ENCODE measurements at places on chromosomes 1 and 21.

DNA sequence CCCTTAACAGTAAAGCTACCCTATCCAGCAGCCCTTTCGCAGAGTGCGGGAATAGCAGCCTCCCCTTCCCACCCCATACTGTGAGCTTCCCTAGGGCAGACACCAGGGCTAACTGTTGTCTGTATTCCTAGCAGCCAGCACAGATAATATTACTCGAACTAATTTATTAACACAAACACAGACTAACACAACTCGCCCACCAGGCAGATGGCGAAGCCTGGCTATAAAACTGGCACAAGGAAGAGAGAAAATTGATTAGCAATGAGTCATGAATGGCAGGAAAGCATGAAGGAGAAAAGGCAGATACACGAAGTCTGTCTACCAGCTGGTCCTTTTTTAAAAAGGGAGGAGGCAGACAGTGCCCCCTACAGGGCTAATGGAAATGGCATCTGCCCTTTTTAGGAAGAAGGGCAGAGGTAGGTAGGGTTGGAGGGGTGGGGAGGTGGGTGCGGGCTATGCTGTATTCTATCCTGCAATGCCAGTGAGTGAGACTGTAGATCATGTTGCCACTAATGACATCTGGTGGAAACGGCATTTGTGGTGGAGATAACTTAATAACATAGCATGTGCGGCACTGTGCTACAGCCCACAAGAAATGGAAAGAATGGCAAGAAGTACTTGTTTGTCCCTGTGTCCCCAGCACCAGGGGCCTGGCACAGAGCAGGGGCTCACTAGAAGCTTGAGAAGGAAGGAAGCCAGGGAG is 30.6 kb upstream of the CTPS1 start:
- DNase-seq: no peak

- no peak for DNase-seq
Observed at GRCh38 chr1:227913764-227914721, 33.7 kb downstream of the WNT9A start.

GRCh38 chr1:68497358-68497698 is 446 bp upstream of the DEPDC1 start:
- DNase-seq: no peak

- DNase-seq: no peak
Observed at GRCh38 chr1:47849005-47849521, 148.1 kb downstream of the TRABD2B start.

DNA sequence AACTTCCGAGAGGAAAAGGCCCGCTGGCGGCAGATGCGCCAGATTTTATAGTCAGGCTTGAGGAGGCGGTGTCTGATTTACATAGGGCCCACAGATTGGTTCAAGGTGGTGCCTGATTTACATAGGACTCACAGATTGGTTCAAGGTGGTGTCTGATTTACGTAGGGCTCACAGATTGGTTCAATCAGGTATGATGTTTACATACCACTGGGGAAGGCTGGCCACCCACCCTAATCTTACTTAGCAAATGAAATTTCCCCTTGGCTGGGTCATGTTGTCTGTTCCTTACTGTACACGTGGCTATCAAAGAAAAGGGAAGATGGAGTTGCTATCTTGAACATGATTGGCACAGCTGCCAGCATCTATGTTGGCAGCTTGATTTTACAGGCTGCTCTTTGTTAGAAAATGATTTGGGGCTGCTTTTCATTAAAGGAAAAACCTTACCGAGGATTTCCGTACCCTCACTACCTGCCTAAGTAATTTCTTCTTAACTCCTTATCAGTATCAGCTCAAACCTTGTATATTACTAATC is 96.3 kb downstream of the SETD4 start:
- DNase-seq: no peak

- DNase-seq: no peak
Observed at GRCh38 chr1:228288536-228289238, 80.8 kb downstream of the OBSCN start.

DNA sequence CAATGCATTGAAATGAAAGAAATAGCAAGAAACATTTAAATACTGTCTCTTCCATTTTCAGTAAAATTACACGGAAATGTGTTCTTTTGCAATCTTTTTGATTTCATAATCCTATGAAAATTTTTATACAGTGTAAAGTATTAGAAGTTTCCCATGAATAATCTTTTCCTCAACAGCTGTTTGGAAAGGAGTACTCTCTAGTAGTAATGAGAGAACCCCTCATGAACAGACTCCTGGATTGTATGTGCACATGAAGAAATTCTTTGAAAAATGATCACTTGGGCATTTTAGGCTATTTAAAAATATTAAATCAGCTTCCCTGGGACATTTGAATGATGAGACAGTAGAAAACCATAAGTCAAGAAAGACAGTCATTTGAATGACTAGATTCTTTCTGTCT is 64.4 kb downstream of the LHX9 start:
- no peak for DNase-seq

GRCh38 chr1:58439946-58440345 is 106.6 kb downstream of the OMA1 start:
- no peak for DNase-seq

GRCh38 chr1:246306415-246307037 is 200.6 kb downstream of the SMYD3 start:
- DNase-seq: no peak

DNA sequence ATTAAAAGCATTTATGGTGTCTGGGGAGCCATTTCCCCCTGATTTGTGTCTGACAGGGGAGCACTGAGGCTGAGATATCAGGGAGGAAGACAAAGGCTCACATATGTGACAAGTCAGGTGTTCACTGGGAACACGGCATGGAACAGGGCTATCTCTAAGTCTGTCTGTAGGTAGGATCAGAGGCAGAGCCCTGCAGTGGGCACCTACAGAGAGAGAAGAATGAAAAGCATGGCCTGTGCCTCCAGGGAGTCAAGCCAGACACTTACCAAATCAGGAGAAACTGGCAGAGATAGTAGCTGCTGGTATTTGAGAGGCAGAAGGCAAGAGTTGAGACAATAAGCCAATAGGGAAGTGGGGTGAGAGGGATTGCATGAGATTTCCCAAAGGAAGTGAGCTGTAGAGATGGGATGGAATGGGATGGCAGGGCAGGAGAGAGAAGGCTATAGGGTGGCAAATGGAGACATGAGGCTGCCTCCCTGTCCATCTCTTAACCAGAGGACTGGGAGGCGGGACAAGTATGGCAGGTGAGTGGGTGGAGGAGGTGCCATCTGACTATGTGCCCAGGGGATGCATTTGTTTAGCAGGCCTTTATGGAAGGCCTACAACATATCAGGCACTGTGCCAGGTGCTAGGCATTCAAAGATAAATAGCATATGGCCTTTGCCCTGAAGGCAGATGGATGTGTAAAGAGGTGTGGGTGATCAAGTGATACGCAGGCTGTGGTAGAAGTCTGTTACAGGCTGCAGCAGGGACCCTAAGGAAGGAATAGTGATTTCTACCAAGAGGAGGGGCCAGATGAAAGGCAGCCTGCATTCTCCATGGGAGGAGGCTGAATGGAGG is 136.2 kb upstream of the IPO9 start:
- DNase-seq: no peak

DNA sequence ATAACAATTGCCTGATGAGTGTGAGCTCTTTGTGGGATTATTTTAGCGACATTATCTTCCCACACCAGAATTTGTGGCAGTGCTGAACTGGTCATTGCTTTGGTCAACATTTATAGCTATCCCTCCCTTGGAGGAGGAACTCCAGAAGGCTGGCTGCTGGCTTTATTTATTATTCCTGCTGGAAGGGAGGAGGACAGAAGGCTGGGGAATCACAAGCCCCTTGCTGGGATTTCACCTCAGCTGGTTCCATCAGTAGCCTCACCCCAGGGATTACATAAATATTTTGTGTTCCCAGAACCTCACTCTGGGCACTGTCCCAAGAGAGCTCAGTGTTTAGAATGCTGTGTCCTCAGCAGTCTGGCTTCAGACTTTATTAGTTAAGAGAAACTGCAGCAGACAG is 102.8 kb upstream of the C1orf21 start:
- no peak for DNase-seq

GRCh38 chr1:110337704-110338308 is 1.4 kb upstream of the RBM15 start:
- DNase-seq: no peak

GRCh38 chr1:158819461-158820443 is 11.4 kb upstream of the MNDA start:
- DNase-seq: no peak

DNA sequence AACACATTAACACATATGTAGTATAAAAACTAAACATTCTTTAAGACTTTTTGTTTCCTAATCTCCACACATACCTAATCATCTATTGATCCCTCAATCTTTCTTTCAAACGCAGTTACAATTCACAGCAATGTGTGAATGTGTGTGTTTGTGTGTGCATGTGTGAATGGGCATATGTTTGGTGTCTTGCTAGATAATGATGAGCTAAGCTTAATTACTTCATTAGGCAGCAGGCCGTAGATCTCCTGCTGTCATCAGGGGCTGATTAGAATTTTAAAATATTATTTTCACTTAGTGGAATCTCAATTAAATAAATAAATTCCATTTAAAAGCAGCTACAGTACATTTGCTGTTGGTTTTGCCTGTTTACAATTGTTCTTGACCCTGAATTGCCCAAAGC is 187.8 kb upstream of the LHX8 start:
- no peak for DNase-seq

DNA sequence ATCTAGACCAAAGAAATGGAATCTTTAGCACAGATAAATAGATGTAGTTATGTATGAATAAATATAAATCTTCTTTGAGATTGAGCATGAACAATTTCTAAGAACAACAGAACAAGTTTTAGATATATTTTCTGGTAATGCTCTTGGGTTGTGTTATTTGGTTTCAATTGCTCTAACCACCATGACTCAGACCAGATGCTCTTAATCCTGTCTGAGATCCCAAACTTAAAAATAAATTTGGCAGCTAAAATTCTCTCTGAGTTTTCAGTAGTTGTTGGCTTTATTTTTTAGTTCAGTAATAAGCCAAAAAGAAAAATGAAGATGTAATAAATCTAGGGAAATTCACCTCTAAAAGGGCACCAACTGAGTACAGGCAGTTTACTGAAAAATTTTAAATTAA is 1693.4 kb downstream of the NCAM2 start:
- no peak for DNase-seq

GRCh38 chr1:224727351-224728289 is 111.5 kb downstream of the CNIH3 start:
- no peak for DNase-seq

- no peak for DNase-seq
Observed at GRCh38 chr21:33433425-33434114, 30.4 kb downstream of the IFNGR2 start.

DNA sequence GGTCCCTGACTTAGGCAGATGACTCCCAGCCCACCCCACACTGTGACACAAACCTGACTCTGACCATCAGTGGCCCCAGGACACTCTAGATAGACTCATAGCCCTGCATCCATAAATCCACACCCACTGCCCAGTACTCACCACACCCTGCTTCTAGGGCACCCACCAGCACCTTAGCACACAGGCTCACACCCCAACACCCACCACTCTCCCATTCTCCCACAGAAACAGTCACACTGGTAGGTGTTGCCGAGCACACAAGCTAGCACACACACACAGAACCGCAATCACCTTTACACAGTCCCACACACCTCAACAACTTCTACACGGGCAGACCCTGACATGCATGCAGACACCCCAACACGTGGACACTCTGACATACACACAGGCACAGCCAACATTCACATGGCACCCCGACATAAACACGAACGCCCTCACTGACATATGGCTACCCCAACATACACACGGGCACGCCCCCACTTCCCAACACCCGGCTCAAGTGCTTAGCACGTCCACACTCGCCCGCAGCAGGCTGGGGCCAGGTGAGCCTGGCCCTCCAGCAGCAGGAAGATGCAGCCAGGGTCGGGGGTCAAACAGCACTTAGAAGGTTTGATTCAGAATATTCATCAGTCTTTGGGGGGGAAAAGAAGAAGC is 105.5 kb upstream of the TARDBP start:
- no peak for DNase-seq

GRCh38 chr21:35538386-35538785 is 489.3 kb upstream of the RUNX1 start:
- DNase-seq: no peak

GRCh38 chr1:172940174-172940855 is 110.4 kb downstream of the TNFSF18 start:
- DNase-seq: no peak

GRCh38 chr1:234433563-234434285 is 45.3 kb downstream of the TARBP1 start:
- DNase-seq: no peak

DNA sequence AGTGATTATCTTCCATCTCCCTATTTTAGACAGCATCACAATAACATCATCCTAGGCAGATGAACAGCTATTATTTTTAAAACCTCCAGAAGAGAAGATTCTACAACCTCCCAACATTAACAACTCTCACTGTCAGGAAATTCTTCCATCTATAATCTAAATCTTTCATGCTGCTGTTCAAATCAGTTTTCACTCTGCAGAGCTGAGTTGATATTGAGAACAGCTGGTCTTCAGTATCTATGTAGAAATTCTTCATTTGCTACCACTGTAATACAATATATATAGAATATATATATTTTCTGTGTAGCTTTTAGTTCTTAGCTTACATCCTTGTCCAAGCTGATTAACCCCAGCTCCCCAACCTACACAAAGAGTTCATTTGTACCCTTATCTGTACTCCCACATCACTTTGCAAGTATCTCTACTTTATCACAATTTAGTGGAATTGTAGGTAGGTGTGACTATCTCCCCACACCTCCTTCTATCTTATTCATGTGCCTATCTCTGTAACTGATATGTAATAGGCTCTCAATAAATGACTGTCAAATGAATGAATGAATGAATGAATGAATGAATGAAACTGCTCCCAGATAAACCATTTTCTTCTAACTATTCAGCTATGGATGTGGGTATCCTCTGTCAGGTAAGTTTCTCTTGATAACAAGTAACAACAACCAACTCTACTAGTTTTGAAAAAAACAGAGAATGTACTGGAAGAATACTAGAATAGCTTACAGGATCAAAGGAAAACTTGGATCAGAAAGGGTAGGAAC is 37.4 kb upstream of the PKN2 start:
- DNase-seq: no peak

GRCh38 chr1:207972337-207972736 is 61.4 kb upstream of the CD34 start:
- DNase-seq: no peak

GRCh38 chr1:5238351-5239130 is 584.1 kb downstream of the AJAP1 start:
- no peak for DNase-seq

Data from cortex of kidney (tissue), 1 donor.